GM12892 (cell line): ENCODE measurements at places on chromosomes 5 and 9.

- no peak for DNase-seq
These were observed 52.0 kb upstream of the PTGER4 start for GRCh38 chr5:40627706-40628105.

- DNase-seq = no peak
These were observed 65.1 kb upstream of the NMUR2 start for GRCh38 chr5:152470167-152470566.

DNA sequence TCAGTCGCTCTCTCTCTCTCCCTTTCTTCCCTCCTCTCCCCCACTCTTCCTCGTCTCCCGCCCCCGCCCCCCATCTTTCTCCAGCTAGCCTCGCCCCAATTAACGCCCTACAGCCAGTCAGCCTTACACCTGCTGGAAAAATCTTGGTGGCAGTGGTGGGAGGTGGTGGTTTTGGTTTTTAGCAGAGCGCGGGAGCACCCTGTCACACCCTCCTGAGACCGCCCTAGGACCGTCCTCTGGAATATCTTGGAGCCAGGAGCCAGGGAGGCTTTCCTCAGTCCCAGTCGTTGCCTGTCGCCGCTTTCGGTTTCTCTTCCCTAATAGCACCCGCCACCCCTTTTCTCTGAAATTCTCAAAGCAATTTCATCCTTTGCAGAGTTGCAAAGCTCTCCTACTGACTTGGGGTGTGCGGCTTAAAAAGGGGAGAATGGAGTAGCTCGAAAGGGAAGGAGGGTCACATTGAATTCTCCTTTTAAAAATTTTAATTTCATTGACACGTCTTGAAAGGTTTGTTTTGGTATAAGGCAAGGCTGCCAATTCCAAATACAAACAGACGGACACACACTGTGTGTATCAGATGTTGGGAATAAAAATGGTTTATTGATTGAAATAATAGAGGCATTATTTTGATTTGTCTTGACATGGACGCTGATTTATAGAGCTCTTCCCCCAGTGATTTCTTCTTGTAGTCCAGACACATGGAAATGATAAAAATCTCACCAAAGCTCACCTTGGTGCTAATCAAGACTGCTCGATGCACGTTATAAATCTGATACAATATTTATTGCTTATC is 301.3 kb downstream of the PARP8 start:
- DNase-seq = no peak

DNA sequence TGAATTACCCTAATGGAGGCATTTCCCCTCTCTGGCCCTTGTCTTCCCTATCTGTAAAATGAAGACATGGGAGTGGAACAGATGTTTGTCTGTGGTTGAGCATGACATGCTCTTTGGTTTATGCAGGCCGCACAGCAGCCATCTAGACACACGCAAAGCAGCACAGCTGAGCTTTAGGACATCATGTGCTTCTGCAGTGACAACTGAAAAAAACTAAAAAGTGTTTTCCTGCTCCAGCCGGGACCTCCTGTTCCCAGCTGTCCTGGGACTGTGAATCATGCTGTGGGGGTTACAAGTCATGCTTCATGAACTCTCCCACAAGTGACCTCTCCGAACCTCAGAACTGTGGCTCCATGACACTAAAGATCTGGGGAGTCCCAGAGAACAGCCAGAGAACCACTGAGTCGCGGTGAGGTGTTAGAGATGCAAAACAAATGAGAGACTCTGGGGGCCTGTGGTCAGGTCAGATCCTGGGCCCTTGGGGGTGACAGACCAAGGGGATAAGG is 1.7 kb downstream of the SMIM3 start:
- no peak for DNase-seq

- no peak for DNase-seq
These were observed 28.3 kb downstream of the JAK2 start for GRCh38 chr9:5013374-5013773.

DNA sequence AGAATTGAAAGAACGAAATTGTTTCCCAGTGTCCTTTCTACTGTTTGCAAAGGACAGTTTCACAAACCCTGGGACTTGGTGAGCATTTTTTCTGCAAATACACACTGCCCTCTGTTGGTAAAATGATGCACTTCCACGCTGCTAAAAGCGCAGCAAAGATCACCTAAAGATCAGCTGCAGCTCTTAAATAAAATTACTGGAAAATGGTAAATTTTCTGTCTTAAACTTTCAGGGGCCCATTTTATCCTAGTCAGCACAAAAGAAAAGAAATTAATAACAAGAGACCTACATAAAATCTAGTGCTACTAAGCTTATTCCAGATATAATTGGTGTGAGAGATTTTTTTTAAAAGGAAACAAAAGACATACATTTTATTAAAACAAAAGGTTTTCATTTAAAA is 566.0 kb downstream of the CAAP1 start:
- DNase-seq = no peak

DNA sequence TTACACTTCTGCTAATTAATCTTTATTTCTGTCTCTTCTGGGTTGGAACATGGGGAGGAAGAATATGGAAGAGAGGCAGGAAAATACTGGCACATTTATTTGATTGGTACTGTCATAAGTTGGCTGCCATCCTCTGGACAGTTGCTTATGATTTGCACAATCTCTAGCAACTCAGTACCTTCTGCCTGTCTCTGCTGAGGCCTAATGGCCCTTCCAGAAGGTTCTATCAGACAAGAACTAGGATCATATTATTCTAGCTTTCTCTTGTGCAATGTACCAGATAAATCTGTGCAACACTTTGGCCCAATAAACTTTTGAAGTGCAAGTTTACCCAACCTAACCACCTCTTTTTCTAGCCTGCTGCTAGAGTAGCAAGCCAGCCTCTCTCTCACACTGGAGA is 335.0 kb downstream of the ARRDC3 start:
- no peak for DNase-seq
